ENCODE measurements at places on chromosomes 13 and 19.

- peak; percentile 49 for DNase-seq
Measured at GRCh38 chr13:45718063-45718462, 15.9 kb downstream of the CBY2 start.

DNA sequence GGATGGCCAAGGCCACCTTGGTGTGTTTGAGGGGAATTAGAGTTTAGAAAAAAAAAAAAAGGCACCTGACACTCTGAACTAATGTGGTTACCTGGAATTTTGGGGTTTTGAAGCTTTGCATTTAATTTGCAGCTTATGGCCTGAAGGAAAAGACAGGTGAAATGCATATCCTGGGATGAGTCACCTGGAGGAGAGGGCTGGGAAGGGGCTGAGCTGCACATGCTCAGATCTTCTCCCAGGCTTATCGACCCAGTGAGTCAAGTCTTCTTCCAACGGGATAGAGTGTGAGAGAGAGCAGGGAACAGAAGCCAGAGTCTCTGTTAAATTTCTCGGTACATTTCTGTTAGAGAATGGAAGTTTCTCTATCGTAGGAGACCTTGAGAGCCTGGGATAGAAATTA lies 29.7 kb upstream of the ALOX5AP start:
- peak; percentile 65 for DNase-seq

DNA sequence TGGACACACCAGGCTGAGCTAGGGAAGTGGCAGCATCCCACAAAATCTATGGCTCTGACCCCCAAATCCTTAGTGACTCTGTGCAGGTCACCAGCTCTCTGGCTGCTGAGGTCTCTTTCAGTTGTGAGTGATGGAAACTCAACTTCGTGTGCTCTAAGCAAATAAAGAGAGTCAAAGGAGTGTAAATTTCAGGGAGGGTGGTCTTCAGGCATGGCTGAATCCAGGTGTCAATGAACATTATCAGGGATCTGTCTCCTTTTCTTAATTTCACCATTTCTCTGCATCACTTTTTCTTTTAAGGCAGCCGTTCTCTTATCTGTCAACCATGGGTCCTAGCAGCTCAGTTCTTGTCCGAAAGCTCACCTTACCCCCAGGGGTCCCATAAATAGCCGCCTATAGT lies 6.2 kb downstream of the CYP4F12 start:
- no peak for DNase-seq

DNA sequence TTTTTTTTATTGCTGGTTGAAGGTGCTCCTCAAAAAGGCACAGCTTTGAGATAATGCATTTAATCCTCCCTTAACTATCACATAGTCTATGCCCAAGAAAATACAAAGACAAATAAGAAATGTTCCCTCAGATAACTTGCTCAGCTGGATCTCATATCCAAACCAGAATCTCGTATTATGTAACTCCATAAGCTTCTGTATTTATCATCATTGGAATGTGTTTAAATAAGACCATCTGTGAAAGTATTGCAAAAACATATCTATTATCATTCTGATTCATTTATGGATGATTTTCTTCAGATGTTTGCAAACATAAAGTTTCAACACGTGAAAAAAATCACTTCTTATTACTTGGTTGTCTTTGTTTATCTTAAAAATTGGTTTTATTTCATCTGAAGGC lies 190.9 kb downstream of the IRS2 start:
- DNase-seq, result no peak

DNA sequence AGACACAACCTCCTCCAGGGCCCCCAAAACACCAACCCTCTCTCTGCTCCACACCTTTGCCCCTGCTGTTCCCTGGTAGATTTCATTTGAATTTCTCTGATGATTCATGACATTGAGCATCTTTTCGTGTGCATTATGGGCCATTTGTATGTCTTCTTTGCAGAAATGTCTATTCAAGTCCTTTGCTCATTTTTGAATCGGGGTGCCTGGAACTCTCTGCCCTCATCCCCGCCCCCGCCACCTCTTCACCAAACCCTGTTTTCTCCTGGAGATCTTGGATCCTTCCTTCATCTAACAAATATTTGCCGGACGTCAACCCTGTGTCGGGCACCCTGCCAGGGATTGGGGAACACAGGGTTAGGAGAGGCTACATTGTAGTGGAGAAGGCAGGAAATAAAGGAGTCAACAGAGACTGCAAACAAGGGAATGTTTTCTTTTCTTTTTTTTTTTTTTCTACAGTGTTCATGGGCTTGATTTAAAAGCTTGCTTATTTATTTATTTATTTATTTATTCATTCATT lies 25.5 kb upstream of the SLC1A5 start:
- peak; percentile 46 for DNase-seq

GRCh38 chr13:42592915-42593900 lies 19.3 kb downstream of the TNFSF11 start:
- no peak for DNase-seq

- DNase-seq, result no peak
Measured at GRCh38 chr19:38679839-38680238, 32.4 kb downstream of the ACTN4 start.

DNA sequence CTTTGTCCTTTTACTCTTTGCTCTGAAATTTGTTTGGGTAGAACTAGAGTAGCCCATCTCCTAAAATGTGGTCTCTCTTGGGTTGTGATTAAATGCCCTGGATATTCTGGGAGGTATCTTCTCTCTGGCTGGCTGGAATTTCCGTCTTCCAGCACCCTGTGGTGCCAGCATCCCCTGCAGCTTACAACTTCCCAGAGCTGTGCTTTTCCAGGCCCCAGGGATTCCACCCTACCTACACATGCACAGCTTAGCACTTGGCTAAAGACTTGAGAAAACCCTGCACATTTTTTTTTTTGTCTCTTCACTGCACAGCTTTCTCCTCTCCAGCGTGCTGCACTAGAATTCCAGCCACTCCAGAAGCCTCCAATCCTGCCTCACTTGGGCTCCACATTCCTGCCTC lies 334.7 kb downstream of the IRS2 start:
- DNase-seq, result no peak

DNA sequence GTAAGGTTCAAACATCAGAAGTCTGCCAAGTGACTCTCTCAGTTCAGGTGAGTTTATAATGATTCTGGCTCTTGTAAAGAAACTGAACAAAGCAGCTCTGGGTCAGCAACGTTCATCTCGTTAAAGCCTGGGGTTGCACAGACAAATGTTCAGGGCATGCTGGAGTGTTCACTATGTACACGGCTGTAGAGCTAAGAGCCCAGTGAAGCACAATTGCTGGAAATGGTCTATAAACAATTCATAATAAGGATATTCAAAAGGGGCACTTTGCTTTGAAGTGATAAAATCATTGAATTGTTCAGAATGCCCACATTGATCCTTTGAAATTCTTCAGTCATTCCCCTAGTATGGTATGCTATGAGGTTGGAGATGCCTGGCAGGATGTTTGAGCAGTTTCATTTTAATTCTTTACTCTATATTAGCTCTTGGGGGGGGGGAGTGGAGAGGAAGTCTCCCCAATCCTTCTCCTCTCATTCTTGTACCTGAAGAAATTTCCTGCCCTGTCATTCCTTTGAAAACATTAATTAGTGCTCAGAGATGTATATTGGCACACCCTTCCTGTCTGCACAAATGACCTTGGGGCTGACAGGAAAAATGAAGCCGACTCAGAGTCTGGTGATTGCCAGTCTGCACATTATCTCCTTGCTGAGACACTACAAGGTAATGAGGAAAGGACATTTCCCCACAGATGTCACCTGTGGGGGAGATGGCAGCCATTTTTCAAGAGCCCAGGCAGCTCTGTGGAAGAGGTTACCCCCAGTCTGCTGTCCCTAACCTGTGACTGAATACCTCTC lies 145.5 kb downstream of the DLEU7 start:
- DNase-seq, result no peak

DNA sequence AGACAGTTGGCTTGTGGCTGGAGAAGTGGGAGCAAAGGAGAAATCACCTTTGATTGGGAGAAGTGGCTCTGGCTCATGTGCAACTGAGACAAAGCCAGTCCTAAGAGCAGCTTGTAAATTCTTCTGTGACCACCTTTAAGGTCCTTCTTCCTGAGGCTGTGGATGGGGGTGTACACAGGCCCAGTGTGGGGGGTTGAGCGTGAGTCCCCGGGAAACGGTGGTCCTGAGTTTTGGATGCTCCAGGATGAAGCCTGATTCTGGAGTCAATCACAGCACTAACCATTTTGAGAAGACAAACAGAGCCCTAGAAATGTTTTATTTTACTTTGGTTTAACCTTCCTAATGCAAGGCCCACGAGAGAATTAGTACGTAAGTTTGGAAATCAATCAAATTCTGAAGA lies 3.9 kb upstream of the CEBPA start:
- no peak for DNase-seq

- DNase-seq, result no peak
Measured at GRCh38 chr19:5910638-5910907, 3.5 kb upstream of the CAPS start.

DNA sequence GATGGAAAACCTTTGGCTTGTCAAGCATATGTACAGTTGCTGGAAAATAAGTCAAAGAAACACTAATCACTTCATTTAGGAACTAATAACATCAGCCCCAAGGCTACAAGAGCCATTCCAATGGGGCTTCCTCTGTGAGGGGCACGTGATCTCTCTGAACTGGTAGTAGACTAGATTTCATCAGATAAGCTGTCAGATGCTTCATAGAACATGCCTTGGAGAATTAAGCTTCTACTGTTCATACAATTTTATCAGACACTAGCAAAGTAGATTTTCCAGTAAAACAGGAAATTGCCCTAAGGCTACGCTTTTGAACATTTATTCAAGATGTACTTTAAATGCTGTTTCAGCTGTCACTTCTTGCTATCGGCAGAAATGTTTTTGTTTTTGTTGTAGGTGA lies 107.8 kb downstream of the EDNRB start:
- no peak for DNase-seq

- no peak for DNase-seq
Measured at GRCh38 chr19:56612737-56613136, 17.6 kb downstream of the ZNF71 start.

DNA sequence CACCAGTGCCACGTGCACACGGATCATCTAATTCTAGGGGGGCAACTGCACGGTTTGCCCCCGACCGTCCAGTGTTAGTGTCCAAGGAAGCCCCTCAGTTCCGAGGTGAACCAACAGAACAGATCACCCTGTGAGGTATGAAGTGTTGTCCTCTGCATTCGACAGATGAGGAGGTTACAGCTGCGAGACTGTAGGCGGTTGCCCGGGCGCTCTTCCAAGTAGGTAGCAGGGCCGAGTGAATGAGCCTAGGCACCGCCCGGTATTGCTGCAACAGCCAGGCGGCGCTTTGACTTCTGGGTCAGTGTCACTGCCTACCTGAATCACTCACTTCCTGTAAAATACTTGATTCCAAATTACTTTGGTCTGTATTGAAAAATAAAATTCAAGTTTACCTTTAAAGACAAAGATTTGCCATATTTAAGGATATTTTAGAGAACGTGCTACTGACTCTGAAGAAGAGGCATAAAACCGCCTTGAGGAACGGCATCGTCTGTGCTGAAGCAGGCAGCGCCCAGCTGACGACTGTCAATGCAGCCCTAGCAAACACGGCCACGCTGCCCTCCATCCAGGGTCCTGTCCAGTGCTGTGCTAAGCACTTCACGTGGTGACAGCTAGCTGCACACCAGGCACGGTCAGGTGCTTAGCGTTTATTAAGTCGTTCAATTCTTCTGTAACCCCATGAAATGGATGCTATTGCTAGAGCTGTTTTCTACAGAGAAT lies 19.3 kb upstream of the RASA3 start:
- peak; percentile 93 for DNase-seq

DNA sequence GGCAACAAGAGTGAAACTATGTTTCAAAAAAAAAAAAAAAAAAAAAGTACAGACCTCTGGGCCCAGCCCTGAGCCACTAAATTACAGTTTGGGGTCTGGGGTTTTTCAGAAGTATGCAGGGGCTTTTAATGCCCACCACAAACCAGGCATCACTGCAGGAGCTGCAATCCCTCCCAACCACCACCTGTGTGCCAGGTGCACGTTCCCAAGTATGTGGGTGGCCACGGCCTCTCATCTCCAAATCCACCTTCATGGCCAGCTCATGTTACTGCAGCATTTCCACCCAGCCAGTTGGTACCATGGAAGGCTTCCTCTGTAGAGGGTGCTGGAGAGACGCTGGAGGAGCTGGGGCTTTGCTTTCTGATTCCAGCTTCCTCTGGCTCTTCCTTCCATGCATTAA lies 26.5 kb downstream of the CEP89 start:
- no peak for DNase-seq

DNA sequence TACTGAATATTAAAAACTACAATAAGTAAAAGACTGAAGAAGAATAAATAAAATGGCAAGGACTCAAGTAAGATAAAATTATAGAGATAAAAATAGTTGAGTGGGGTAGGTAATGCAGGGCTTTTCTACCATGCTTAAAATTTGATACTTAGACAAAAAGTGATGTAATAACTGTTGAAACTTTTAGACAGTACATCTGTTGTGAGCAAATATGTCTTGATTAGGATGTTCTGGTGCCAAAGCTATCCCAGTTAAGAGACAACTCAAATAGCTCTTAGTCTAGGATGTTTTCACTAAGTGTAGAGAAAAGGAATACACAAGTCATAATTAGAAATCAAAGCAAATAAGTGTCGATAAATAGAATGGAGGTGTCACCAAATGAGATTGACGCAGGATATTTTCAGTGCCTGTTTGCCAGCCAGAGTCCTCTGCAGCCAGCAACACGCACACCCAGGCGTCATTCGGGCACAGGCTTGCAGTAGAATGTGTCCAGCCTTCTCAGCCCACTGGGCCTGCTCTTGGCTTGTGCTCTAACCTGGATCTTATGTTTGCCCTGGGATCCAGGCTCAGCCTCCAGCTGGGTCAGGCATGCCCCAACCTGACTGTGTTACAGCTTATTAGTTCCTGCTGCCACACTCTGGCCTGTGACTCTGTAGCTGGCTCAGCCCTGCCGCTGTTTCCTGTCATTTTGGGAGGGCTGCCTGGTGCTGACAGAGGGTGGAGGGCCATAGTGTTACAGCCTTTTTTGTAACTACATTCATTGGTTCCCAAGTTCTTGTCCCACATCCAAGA lies 766.2 kb downstream of the PCDH17 start:
- no peak for DNase-seq

GRCh38 chr19:33094436-33095067 lies 13.6 kb downstream of the GPATCH1 start:
- DNase-seq, result no peak

- DNase-seq, result peak; percentile 56
Measured at GRCh38 chr13:41458761-41459431, 1.5 kb downstream of the RGCC start.

GRCh38 chr13:77267362-77267761 lies 59.5 kb downstream of the MYCBP2 start:
- DNase-seq, result no peak

DNA sequence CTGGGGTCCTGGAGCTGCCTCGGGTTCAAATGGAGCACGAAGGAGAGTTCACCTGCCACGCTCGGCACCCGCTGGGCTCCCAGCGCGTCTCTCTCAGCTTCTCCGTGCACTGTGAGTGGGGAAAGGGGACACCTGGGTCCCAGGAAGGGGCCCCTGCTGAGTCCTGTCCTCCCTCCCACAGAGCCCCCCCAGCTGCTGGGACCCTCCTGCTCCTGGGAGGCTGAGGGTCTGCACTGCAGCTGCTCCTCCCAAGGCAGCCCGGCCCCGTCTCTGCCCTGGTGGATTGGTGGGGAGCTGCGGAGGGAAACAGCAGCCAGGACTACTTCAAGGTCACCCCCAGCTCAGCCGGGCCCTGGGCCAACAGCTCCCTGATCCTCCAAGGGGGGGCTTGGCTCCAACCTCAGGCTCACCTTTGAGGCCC lies 11.0 kb upstream of the SIGLEC11 start:
- no peak for DNase-seq

Measured in MCF 10A (cell line).